ENCODE measurements at places on chromosomes 12 and 14. TPM values are rescaled to one million over a fixed set of nuclear protein-coding genes. Genes with fewer than 3 reads are reported as not detected.

Gene NRDE2
- 25.4 TPM for total RNA-seq

GRCh38 chr14:87940382-87940781 is 52.6 kb downstream of the GALC start:
- H3K4me1 ChIP-seq = peaks cover 2% of the 10 kb centered on the region
- H3K27ac ChIP-seq = no peak overlapping the region
- no peak overlapping the region for H3K4me3 ChIP-seq
- peaks cover 8% of the 10 kb centered on the region for H3K36me3 ChIP-seq
- H3K27me3 ChIP-seq = no peaks in the 10 kb centered on the region
- DNase-seq = no peak

DNA sequence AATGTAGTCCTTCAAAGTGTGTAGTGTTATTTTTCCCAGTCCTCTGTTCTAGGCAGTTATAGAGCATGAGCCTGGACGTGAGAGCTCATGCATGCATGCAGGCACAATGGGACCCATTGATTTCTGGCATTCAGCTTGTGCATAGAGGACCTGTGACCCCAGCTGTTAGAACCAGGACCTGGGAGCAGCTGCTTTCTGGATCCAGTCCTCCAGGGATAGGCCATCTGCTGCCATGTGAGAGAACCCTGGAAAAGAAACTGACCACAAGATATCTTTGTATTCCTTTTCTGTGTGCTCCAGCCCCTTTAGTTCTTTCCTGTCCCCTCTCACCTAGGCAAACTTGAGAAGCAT is 76.9 kb downstream of the SUSD6 start:
- peaks cover 23% of the 10 kb centered on the region for H3K36me3 ChIP-seq
- peaks cover 46% of the 10 kb centered on the region for H3K4me1 ChIP-seq
- no peak for DNase-seq
- H3K27ac ChIP-seq = no peak overlapping the region
- H3K4me3 ChIP-seq = no peak overlapping the region
- H3K27me3 ChIP-seq = no peaks in the 10 kb centered on the region

DNA sequence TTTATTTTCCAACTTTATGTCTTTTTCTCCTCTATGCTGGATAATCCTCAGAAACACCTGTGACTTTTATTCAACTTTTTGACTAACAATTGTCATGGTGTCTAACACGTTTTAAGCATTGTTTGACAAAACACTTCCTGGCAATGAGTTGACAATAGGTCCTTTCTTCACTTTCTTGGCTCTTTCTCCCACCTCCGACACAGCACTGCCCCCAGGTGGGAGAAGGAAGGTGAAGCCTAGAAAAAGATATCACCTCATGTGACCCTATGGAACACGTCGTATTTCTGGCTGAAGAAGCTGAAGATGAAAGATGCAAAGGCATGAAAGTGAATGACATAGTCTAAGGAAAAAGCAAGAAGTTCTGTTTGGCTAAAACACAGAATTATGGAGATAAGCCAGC is 430.0 kb downstream of the ETNK1 start:
- no peaks in the 10 kb centered on the region for H3K36me3 ChIP-seq
- DNase-seq = peak; percentile 3
- H3K4me1 ChIP-seq = no peaks in the 10 kb centered on the region
- no peaks in the 10 kb centered on the region for H3K27me3 ChIP-seq
- no peak overlapping the region for H3K4me3 ChIP-seq
- H3K27ac ChIP-seq = no peak overlapping the region

DNA sequence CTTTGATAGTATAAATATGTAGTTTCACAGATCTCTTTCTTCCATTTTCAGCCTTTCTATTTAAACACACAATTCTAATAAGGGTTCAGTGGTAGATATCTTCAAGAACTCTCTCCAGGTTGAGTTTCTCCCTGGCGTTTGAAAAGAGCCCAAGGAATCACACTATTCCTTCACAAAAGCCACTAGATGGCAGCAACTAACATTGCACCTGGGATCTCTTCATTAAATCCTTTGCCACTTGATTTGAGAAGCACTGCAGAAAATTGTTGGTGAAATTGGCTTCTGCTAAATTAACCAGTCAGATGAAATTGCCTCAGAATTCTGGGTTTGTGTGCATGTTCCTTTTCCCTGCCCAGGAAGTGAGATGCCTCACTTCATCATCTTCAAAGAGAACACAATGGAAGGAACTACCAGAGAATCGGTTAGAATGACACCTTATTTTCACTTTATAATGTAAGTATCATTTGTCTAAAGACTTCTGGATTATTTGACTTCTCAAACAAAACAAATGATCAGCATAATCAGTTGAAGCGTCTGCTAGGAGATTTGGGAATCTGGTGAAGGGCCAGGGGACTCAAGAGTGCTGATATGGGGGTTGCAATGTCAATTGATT is 6.8 kb downstream of the CCDC198 start:
- H3K36me3 ChIP-seq = no peaks in the 10 kb centered on the region
- H3K4me1 ChIP-seq = no peaks in the 10 kb centered on the region
- DNase-seq = no peak

Gene DPF3
- total RNA-seq = 1.3 TPM

DNA sequence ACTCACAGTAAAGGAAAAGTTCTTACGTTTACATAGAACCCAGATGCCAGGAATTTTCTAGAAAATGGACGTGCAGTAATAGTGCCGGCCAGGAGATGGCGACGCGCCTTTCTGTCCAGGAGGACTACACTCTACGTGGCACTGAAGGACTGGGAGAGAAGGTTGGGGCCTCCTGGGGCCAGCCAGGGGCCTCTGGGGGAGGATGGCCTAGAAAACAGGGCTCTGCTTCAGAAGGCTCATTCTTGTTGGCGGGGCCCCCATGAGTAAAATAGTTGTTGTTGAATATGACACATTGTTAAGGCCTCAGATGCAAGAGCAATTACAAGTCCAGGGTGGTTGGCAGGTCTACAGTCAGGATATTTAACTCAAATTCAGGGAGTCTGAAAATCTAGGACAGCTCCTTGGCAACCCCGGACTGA is 120.1 kb upstream of the MAX start:
- no peaks in the 10 kb centered on the region for H3K36me3 ChIP-seq
- H3K4me1 ChIP-seq = peaks cover 25% of the 10 kb centered on the region
- no peaks in the 10 kb centered on the region for H3K27me3 ChIP-seq
- no peak overlapping the region for H3K27ac ChIP-seq
- H3K4me3 ChIP-seq = no peak overlapping the region

DNA sequence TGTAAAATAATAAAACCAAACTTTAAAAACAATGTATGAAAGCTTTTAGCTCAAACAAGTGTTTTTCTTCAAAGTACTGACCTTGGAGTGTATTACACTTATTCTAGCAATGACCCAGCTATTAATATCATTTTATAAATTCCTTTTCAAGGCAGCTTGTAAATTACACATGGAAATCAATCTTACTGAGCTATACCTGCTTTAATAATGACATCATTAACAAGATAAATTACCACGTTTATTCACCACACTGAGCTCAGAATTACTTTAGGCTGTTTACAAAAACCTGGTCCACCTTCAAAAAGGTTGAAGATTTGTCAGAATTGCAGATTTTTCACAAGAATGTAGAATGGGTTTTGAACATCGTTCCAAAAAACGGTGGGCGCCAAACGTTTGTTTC is 91.7 kb upstream of the RFLNA start:
- no peak for DNase-seq
- peaks cover 6% of the 10 kb centered on the region for H3K27me3 ChIP-seq
- no peaks in the 10 kb centered on the region for H3K4me1 ChIP-seq
- no peaks in the 10 kb centered on the region for H3K36me3 ChIP-seq
- H3K27ac ChIP-seq = no peak overlapping the region

Gene KRT6B
- total RNA-seq = not detected

- peaks cover 2% of the 10 kb centered on the region for H3K4me1 ChIP-seq
- no peak overlapping the region for H3K4me3 ChIP-seq
- DNase-seq = no peak
- H3K27me3 ChIP-seq = no peaks in the 10 kb centered on the region
- no peaks in the 10 kb centered on the region for H3K36me3 ChIP-seq
- H3K27ac ChIP-seq = no peak overlapping the region
Measured at GRCh38 chr12:67040861-67041137, 228.4 kb upstream of the CAND1 start.

DNA sequence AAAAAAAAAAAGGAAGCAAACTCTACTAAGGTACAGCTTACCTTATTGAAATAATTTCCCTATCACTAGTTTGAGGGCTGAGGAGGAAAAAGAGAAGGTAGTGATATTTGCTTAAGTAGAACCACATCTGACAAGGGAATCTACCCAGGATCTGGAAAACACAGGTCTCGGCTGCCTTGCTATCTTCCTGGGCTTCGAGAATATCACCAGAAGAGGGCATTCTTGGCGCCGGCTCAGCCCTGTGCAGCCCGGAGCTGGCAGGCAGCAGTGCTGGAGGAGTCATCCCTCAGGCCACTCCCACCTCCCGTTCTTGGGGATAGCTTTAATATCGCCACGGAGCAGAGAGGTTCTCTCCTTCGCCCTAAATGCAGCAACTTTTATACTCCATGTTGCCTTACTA is 1181.2 kb downstream of the VRK1 start:
- H3K4me1 ChIP-seq = peaks cover 55% of the 10 kb centered on the region
- DNase-seq = peak; percentile 83
- H3K27me3 ChIP-seq = no peaks in the 10 kb centered on the region

- peak overlapping the region; percentile 98 for H3K27ac ChIP-seq
- peaks cover 39% of the 10 kb centered on the region for H3K4me1 ChIP-seq
- H3K36me3 ChIP-seq = peaks cover 22% of the 10 kb centered on the region
- peak overlapping the region; percentile 89 for H3K4me3 ChIP-seq
- H3K27me3 ChIP-seq = peaks cover 6% of the 10 kb centered on the region
Measured at GRCh38 chr14:58428118-58428683, 682 bp downstream of the KIAA0586 start.

Gene RILPL1
- total RNA-seq = 1.6 TPM

GRCh38 chr14:28382444-28383190 is 384.0 kb upstream of the FOXG1 start:
- DNase-seq = no peak
- no peaks in the 10 kb centered on the region for H3K36me3 ChIP-seq
- H3K27ac ChIP-seq = no peak overlapping the region
- no peaks in the 10 kb centered on the region for H3K4me1 ChIP-seq

GRCh38 chr12:107478881-107479280 is 206.7 kb upstream of the PWP1 start:
- H3K4me1 ChIP-seq = peaks cover 22% of the 10 kb centered on the region
- no peak overlapping the region for H3K27ac ChIP-seq
- no peaks in the 10 kb centered on the region for H3K27me3 ChIP-seq

- no peak overlapping the region for H3K27ac ChIP-seq
- H3K27me3 ChIP-seq = peaks cover 4% of the 10 kb centered on the region
- H3K4me1 ChIP-seq = no peaks in the 10 kb centered on the region
- H3K4me3 ChIP-seq = no peak overlapping the region
Measured at GRCh38 chr12:94545935-94546771, 86.5 kb upstream of the CEP83 start.

Gene MBD6
- 38.5 TPM for total RNA-seq

GRCh38 chr12:123436017-123436964 is at the start of gene RILPL2:
Gene RILPL2, minus strand, starts transcription at chr12:123436684. Its CDS starts 264 bp downstream, at chr12:123436420.
- H3K36me3 ChIP-seq = peaks cover 34% of the 10 kb centered on the region

DNA sequence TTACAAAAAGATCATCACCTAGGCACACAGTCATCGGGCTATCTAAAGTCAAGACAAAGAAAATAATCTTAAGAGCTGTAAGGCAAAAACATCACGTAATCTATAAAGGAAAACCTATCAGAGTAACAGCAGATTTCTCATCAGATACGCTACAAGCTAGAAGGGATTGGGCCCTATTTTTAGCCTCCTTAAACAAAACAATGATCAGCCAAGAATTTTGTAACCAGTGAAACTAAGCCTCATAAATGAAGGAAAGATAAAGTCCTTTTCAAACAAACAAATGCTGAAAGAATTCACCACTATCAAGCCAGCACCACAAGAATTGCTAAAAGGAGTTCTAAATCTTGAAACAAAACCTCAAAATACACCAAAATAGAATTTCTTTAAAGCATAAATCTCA is 191.6 kb upstream of the BMP4 start:
- H3K4me3 ChIP-seq = no peak overlapping the region
- no peak for DNase-seq
- no peaks in the 10 kb centered on the region for H3K36me3 ChIP-seq
- H3K4me1 ChIP-seq = no peaks in the 10 kb centered on the region
- peaks cover 3% of the 10 kb centered on the region for H3K27me3 ChIP-seq
- no peak overlapping the region for H3K27ac ChIP-seq

Gene KLRC3
- total RNA-seq = 1.1 TPM

DNA sequence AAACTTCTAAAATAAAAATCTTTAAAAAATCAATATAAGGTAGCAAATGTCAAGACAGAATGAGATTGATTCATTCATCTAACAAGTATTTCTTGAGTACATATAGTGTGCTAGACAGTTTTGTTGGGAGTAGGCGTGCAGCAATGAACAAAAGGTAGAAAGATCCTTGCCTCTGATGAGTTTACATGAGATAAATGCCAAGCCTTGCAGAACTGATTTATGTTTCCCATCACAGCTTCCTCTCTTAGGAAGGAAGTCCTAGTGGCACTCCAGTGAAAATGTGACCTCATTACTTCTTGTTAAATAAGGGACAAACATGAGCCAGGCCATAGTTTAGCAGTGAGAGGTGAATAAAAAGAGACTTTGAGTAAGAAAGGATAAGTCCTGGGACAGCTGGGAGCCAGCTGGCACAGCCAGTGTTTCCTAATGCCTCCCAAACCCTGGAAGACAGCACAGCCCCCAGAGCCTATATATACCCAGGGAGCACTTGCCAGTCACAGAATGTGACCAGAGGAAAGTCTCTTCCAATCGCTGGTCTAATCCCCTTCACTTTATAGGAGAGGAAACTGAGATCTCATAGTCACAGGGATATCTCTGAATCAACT is 4.7 kb upstream of the COCH start:
- H3K4me1 ChIP-seq = peaks cover 7% of the 10 kb centered on the region
- no peak overlapping the region for H3K4me3 ChIP-seq
- no peaks in the 10 kb centered on the region for H3K36me3 ChIP-seq
- H3K27ac ChIP-seq = no peak overlapping the region
- peaks cover 45% of the 10 kb centered on the region for H3K27me3 ChIP-seq

Gene P2RX2
- not detected for total RNA-seq

DNA sequence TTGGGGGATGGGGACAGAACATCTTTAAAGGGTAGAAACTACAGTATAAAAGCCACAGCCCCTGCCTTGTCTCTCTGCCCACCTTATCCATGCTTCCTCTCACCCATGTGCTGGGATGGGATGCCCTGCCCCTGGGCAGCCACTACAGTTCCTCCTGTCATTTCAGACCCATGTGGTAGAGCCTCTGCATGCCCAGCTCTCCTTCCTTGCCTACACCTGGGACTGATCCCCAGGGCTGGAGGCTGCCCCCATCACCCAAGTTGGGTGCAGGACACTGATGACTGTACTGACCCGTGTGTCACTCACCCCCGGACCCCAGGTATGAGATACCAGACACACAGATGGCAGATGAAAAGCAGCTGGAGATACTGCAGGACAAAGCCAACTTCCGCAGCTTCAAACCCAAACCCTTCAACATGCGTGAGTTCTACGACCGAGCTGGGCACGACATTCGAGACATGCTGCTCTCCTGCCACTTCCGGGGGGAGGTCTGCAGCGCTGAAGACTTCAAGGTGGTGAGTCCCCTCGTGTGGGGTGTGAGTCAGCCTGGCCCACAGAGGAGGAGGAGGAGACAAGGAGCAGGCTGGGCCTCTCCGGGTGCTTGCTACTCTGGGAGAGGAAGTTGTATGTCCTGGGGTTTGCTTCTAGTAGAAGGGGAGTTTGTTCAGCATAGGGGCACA is 2.2 kb downstream of the ASIC1 start:
- H3K4me3 ChIP-seq = peak overlapping the region; percentile 82
- peaks cover 45% of the 10 kb centered on the region for H3K4me1 ChIP-seq
- H3K27me3 ChIP-seq = peaks cover 11% of the 10 kb centered on the region
- peak overlapping the region; percentile 87 for H3K27ac ChIP-seq

Gene RFX4
- not detected for total RNA-seq

- no peak overlapping the region for H3K4me3 ChIP-seq
- no peak overlapping the region for H3K27ac ChIP-seq
- DNase-seq = no peak
- H3K36me3 ChIP-seq = no peaks in the 10 kb centered on the region
Measured at GRCh38 chr12:69908203-69908602, 83.2 kb downstream of the MYRFL start.

GRCh38 chr14:104739546-104740516 is 13.1 kb upstream of the SIVA1 start:
- H3K27ac ChIP-seq = no peak overlapping the region
- no peaks in the 10 kb centered on the region for H3K27me3 ChIP-seq

All from activated naive CD8-positive, alpha-beta T cell treated with anti-CD3 and anti-CD28 coated beads for 36 hours (primary cell).